ENCODE measurements at places on chromosomes 3 and 15.

GRCh38 chr15:51378406-51378805, 37.0 kb downstream of the GLDN start:
- no peak for DNase-seq

DNA sequence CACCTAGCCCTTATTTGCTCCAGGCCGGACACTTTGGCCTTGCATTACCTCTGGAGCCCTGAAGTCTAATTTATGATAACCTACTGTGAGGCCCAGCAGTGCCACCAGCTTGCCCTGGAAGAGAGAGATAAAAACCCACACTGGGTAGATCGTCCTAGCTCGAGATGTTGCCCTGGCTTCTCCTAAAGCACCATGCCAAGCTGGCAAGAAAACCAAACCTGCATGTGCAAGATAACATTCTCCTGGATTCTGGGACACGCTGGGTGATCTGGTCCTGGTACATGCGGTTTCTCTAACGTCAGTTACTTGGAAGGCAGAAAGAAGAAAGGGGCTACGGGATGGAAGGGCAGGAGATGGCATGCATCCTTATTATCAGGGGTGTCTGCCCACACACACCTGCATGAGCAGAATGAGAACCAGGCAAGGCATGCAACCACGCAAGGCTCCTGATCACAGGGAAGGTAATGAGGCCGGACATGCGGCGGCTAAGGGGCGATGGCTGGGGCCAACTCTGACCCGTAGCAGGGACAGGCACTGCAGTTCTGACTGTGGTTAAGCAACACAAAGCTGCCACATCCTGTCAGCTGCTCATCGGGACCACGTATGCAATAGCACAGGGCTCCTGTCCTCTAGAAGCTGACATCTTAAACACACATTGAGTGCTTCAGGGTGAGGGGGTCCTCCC, 73.0 kb downstream of the OXNAD1 start:
- DNase-seq, result peak; percentile 78

GRCh38 chr3:100609963-100610362, 562 bp downstream of the ADGRG7 start:
- DNase-seq, result no peak

GRCh38 chr15:63972801-63973200, 73.5 kb downstream of the DAPK2 start:
- no peak for DNase-seq

DNA sequence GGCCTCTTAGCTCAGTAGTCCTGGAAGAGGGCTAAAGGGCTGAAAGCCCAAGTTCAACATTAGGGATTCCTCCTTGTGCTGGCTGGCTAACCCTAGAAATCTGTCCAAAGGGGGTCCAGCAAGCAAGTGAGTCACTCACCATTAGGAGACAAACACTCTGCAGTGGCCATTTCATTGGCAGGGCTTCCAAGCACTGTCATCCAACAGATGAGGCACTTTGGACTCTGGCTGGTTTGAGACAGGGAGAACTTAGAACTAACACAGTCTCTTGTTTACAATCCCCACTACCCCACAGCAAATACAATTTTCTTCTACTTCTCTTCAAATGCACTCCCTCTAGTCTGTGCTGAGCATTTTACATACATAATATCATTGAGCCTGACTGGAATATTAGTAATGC, 10.1 kb upstream of the WNT5A start:
- no peak for DNase-seq

DNA sequence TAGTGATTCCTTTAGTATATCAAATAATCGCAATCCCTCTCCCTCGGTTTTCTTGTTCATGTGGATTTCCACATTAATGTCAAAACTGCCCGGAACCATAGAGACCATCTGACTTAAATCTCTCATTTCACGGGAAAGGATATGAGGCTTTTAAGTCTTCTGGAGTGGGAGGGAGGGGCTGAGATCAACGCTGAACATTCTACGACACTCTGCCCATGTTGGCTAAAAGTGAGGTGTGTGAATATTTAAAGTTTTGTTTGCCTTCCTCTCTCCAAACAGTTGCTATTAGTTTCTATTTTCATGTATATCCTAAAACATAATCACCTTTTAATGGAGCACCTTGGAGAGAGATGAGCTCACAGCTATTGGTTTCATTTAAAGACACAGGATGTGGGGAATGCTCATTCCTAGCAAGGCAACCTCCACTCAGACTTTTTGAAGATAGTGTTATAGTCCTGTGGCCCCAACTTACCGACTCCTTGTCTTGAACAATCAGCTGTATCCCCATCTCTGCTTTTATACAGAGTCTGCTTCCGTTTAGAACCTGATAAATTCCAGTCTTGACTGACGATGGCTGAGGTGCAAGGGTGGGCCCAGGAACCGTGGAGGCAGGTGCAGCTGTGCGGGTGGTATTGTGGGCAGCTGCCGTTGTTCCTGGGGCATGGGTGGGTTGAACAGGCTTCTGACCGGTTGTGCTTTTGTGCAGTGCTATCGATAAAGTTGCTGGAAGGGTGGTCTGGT, 9.2 kb downstream of the LAMP3 start:
- DNase-seq, result no peak

DNA sequence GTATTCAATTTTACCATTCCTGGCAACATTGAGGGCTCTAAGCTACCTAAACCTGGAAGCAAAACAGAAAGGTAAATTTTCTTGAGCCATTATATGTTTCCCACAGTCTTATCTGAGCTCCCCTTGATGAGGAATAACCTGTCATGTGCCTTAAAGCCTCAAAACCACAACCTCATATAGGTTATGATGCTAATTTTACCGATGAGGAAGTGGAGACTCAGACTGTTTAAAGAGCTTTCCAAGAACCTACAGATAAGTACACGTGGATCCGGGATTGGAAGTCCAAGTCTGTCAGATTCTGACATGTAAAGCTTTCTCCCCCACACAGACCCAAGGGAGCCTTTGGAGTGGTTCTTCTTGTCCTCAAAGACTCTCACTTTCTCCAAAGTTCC, 140.5 kb downstream of the SEMA6D start:
- no peak for DNase-seq

DNA sequence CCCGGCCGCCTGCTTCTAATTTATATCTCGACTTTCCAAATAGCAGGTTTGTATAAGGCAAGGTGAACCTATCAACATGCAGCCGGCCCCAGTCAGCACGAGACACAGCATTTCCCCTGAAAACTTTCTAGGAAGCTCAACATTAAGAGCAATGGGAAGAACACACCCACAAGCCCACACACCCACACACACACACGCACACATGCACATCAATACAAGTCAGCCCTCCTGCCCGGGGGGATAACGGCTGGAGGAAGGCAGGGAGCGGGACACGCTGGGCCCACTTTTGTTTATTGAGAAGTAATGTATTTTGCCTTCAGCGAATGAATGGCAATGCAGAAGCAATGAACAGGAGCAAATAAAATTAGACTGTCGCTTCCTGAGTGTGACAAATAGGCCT, 83.5 kb downstream of the PCSK6 start:
- DNase-seq, result no peak

GRCh38 chr3:127195417-127195816, 2.5 kb downstream of the PRR23E start:
- DNase-seq, result no peak

GRCh38 chr3:143011705-143012104, 10.3 kb downstream of the U2SURP start:
- peak; percentile 32 for DNase-seq

DNA sequence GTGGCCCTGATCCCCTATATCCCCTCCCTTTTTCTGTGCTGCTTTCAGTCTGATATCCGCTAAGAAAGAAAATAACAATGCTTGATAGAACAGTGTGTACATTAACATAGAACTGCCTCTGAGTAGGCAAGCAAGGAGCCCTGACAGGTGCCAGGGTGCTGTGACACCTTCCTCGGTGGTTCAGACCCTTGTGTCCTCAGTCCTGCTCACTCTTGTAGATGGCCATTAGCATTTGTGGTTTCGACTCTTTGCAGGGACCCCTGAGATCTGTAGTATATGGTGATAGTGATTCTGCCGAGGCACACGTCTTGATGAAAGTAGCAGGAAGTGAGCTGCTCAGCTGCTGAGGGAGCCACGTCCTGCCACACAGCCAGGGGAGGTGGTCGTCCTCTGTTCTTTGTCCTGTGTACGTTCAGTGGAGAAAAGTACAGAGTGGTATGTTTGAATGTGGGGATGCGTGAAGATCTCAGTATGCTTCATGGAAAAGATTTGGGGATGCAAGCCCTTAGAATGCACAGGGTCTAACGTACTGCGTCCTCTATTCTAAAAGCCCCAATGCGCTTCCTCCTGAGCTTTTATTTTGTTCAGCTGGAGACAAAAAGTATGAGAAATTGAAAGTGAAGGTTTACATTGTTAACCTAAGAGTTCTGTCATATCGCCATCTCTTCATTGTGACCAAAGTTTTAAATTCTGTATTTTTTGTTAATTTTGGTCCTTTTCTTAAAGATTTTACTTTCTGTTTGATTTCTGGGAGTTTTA, 35.4 kb downstream of the PXYLP1 start:
- DNase-seq, result peak; percentile 43

DNA sequence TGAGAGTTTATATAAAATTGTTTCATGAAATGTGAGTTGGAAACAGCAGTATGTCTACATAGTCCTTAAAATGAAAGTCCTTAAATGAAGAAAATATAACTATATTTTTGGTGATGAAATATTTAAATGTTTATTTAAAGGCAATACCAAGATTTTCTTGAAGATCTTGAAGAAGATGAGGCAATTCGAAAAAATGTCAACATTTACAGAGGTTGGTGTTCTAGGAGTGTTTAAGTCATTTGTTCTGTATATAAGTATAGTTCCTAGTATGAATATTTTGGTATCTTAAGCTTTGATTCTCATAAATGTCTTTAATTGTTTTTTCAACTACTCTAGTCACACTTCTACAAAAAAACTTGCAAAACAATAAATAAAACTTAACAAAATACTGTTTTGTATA, 29.0 kb downstream of the NMD3 start:
- DNase-seq, result no peak

DNA sequence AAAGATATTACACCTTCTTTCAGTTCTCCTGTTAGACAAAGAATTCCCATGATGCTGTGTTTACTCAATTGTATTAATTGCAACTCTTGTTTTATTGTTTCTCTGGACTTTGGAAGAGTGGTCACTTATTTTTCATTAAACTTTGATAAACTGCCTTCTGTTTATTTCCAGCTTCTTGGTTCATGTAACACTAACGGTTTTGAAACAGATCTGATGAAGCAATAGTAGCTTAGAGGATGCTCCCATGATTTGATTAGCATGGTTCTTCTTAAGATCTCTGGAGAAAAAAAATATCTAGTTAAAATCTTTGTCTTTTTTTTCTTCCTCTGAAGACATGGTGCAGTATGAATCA, 90.1 kb downstream of the FNDC3B start:
- DNase-seq, result no peak

DNA sequence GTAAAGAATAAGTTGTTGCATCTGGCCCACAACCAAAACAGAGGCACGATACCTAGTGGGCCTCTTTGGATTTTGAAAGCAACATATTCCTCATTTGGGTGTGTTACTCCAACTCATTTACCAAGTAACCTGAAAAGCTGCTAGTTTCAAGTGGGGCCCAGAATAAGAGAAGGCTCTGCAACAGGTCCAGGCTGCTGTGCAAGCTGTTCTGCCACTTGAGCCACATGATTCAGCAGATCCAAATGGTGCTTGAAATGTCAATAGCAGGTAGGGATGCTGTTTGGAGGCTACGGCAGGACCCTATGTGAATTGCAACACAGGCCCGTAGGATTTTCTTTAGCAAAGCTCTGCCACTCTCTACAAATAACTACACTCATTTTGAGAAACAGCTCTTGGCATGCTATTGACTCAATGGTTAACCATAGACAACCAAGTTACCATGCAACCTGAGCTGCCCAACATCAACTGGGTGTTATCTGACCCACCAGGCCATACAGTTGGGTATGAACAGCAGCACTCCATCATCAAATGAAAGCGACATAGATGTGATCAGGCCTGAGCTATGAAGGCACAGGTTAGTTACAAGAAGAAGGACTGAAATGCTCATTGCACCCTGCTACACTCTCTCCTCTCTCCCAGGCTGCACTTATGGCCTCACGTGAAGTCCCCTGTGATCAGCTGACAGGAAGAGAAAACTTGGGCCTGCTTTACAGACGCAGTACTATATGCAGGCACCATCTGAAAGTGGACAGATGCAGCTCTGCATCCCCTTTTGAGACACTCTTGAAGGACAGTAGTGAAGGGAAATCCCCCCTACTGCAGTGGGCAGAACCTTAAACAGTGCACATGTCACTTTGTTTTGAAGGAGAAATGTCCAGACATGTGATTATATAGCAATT, 9.5 kb upstream of the MCF2L2 start:
- peak; percentile 85 for DNase-seq

DNA sequence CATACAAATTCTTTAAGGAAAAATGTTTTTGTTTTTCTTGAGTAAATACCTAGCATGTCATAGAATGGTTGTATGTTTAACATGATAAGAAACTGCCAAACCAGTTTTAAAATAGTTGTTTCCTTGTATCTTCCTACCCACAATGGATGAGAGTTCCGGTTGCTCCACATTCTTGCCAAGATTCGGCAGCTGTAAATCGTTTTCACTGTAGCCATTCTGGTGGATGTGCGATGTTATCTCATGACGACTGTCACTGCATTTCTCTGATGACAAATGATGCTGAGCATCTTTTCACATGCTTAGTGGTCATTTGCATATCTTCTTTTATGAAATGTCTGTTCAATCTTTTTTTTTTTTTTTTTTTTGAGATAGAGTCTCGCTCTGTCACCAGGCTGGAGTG, 36.6 kb upstream of the SH3GL3 start:
- no peak for DNase-seq

DNA sequence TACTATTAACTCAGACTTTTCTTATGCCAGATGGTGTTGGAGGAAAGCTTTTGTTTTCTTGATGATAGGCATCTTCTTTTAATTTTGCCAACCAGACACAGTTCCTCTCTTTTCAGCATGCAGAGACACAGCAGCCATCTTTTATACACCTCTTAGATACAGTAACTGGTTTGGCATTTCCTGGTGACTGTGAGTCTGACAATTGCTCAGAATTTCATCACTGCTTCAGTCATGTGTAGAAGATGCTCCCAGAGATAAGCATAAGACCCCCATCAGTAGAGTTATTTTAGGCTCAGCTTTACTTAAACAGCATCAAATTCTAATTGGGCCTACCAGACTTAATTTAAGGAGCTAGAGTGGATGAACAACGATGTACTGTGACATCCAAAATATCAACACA, 779.0 kb downstream of the SQOR start:
- no peak for DNase-seq

DNA sequence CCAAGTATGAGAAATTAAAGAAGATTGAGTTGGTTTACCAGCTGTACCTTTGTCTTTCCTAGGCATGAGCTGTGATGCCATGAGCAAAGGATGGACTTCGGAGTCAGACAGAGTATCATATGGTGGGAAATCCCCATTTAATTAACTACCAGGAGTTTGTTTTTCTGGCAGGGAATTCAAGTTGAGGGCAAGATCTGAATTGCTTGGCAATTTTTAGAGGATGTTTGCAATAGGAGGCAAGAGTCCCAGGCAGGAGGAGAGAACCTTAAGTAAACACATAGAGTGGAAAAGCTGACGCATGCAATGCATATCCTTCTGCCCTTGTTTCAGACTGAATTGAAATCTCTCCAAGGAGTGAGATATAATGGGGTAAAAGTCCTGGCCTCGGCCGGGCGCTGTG, 569.7 kb upstream of the MDFIC2 start:
- DNase-seq, result no peak

All from activated CD4-positive, alpha-beta T cell treated with anti-CD3 and anti-CD28 coated beads, Interleukin-10, Interleukin-2, amounts not matched to agents 100 ng/mL and 50 ng/mL, durations not matched to agents 16 hours and 8 hours (primary cell).